ENCODE measurements at places on chromosomes 6 and 20.
A peak's percentile ranks its signal among the peaks of the same experiment; 100 is the strongest.

GRCh38 chr6:90463874-90464273 is 123.0 kb downstream of the MAP3K7 start:
- DNase-seq, result no peak

GRCh38 chr6:13427316-13427715 is 60.1 kb downstream of the GFOD1 start:
- DNase-seq, result peak; percentile 3

- DNase-seq, result no peak
Observed at GRCh38 chr6:36083446-36083845, 46.9 kb upstream of the MAPK13 start.

- peak; percentile 56 for DNase-seq
Observed at GRCh38 chr6:162973151-162973872, 245.5 kb downstream of the PACRG start.

DNA sequence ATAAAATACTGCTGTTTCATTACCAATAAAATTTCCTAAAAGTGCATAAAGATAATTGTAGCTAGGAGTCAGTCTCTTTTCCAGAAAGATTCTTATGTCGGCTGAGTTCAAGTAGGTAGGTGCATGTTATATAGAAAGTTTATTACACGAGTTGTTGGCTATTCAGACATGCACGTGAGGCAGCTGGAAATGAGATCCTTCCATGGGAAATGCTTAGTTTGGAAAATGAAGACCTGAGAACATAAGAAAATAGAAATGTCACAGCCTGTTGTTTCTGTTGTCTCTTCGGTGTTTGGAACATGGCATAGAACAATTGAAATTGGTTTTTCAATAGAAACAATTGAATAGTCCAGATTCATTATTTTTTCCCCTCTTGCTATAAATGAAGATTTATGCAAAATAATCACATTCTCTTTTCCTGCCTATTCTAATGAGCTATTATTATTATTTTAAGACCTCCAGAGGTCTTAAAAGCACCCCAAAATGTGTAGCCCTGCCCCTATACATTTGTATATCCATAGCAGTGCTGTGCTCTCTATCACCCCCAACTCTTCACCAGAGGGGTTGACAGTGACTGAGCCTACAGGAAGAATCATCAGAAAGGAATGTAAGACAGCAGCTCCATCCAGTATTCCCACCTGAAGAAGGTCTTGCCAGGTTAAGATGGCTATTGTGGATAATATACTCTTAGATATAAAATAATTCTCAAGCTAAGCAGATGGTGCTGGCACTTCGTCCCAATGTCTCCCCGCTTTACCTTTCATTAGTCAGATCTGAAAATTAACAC is 82.2 kb downstream of the ZDHHC14 start:
- DNase-seq, result no peak

DNA sequence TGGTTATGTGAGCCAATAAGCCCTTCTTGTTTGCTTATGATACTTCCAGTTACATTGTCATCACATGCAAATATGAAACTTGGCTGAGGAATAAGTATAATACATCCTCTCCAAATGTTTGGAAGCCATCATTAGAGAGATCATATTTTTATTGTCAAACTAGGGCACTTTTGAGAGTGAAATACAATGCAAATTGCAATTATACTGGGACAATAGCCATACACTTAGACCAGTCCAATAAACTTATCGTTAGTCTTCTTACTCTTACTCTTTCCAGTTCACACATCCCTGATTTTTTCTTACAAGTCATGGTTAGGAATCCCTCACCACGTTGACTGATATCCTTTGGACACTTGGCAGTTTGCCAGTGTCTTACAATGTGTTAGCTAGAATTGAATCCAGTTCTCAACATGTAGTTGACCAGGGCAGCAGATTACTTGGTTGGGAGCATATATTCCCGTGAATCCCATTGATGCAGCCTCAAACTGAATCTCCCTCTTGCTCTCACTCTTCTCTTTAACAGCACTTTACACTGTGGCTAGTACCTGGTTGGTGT is 519.7 kb upstream of the ID4 start:
- DNase-seq, result no peak

DNA sequence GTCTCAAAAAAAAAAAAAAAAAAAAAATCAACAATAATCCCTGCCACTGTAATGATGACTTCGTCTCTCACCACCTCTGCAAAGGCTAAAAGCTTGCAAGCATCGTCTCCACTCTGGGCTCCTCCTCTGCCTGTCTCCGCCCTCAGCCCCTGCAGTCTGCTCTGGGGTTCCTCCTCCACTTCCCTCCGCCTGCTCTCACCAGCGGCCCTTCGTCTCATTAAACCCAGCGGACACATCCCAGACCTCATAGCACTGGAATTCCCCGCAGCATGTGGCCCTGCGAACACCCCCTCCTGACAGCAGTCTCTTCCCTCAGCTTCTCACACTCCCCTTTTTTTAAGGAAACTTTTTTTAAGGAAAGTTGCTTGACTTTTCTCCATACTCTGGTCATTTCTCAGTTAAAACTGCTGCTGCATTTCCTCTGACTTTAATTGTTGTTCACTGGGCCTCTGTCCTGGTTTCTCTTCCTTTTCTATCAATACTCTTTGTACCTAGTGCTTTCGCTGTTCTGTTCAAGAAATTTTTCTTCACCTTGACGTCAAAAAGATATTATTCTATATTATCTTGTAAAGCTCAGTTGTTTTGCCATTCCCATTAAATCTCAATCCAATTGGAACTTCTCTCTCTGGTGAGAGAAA is 70.9 kb upstream of the PLEKHG1 start:
- peak; percentile 83 for DNase-seq

GRCh38 chr6:87350516-87350915 is 5.9 kb downstream of the C6orf163 start:
- DNase-seq, result no peak

DNA sequence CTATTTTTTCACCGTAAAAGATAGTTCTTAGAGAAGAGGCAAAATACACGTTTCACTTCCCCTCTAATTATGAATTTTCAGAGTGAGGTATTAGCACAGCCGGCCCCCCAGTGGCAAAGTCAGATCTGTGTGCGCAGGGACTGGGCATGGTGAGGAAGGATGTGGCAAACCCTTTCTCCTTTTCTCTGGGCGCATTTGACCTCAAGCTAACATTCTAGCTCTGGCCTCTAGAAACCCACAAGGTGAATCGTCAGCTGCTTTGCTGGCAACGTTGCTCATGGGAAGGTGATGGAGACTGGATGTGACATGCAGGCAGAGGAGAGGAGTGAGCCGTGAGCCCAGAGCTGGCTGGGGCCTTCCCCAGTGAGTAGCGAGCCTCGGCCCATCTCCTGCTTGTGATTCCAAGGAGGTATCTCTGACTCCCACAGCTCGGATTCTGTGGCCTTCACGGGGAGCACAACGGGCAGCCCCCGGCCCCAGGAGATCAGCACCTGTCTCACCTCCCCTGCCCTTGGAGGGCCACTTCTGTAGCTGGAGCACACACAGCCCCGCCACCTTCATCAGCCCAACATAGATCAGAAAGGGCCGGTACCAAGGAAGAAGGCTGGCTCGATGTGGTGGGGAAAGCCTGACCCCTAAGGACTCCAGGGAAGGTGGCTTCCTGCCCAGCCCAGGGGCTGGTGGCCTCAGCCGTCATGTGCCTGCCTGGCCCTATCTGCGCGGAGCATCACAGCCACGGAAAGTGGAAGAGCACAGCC is 152.8 kb downstream of the TAF4 start:
- no peak for DNase-seq

- no peak for DNase-seq
Observed at GRCh38 chr20:62772619-62772989, 23.7 kb upstream of the MRGBP start.

GRCh38 chr6:11486486-11486885 is 51.1 kb upstream of the TMEM170B start:
- no peak for DNase-seq

DNA sequence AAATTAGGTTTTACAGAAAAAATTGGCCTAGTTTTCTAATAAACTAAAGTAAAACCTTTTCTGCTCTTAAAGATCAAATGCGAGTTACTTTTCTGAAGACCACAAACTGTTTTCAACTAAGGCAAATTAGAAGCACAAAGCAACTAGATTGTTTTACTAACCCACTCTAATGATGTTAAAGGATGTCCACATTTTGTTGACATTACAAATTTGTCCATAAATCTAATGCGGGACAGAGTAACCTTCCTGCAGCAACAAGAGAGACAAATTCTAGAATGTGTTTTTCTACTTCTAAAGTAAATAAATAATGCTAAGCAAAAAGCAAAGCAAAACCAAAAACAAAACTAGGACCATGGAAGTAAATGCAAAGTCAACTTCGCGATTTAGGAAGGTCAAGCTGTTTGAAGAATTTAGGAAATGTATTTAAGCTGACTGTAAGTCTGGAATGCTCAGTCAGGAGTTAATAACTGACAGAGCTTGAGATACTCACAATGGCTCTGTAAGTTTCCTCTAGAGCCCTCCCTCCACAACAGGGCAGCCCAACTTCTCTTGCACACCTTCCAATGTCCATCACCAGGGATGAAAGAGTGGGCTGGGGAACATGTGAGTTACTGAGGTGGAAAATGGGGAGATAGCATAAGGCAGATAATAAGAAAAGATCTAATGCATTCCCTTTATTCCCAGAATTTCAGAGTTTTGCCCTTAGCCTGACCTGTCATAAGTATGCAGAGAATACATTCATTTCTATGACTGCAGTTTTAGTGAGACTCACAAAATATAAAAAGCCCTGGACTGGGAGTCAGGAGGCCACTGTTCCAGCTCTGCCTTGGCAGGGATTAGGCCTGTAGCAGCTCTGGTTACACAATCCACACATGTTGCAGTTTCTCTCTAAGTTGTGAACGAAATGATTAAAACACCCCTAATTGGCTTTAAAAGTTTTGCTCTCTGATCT is 158.8 kb downstream of the FOXA2 start:
- peak; percentile 16 for DNase-seq

DNA sequence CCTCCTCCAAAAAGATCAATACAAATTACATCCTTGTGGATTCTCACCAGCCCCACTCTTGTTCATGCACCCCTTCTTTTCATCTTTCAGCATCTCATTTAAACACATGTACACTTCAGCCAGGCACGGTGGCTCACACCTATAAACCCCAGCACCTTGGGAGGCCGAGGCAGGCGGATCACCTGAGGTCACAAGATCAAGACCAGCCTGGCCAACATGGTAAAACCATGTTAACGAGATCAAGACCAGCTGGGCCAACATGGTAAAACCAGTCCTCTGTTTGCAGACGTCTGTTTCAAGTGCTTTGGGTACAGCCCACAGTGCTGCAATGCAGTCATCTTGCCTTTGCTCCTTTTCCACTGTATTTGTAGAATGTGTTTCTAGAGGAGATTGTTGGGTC is 45.3 kb downstream of the ZMYND8 start:
- DNase-seq, result no peak

GRCh38 chr6:81755551-81755950 is 3.1 kb upstream of the TENT5A start:
- DNase-seq, result peak; percentile 33

GRCh38 chr20:25867776-25868649 is 171.4 kb upstream of the ZNF337 start:
- DNase-seq, result peak; percentile 93

GRCh38 chr20:39822667-39823066 is 860.5 kb downstream of the DHX35 start:
- no peak for DNase-seq

DNA sequence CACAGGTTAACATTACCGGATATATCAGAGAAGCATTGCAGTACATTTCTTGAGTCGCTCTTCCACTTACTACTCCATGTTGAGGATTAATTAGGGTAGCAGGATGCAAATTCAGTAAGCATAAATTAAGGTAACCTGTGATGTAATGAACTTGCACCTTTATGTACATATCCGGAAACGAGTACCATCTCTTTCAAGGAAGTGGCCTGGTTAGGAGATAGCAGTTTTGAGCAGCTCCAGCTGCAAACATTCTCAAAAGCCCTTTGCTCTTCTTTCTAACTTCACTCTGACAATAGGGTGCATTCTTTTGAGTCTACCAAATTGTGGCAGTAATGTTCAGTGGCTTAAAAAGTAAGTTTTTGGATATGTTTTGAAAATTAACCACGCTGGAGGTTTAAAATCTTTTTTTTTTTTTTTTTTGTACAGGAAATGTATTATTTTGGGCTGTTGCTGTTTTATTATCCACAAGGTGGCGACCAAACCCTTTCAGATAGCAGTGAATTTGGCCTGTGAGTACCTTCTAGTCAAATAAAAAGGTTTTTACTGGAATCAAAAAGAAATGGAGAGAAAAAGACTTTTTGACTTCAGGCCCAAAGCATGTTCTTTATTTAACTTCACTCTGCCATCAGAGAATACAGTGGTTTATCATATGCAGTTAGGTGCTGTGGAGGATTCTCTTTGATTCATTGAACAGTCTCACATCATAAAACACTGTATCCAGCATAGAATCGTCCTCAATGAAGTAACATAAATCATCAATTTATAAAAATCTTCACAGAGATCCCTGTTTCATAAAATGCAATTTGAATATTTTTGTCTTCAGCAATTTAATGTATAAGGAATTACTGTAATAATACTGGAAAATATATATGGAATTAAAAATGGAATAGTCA is 8.9 kb downstream of the FAM217B start:
- DNase-seq, result peak; percentile 71

DNA sequence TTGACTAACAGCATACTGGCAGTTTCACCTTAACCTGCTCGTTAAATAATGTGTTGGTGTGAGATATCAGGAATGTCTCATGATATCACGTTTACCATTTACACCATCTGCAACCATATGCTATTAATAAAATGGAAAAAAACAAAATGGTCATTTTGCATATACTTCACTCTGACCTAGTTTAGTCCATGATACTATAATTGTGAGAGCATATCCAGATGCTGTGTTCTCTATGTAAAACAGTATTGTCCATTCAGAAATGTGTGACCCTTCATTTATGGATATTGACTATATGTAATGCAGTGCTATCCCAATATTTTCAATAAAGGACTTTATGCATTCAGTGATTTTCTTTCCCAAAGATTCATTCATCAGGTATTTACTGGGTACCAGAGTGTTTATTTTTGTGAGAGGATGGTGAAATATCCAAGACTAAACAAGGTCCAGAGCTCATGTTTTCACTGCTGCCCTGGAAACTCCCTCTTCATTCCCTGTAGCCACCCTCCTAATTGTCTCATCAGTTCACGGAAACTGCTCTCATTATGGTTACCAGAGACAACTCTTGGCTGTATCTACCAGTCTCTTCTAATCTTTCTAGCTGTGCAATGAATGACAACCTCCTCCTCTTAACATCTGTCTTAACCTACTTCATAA is 25.7 kb upstream of the HINT3 start:
- DNase-seq, result no peak

DNA sequence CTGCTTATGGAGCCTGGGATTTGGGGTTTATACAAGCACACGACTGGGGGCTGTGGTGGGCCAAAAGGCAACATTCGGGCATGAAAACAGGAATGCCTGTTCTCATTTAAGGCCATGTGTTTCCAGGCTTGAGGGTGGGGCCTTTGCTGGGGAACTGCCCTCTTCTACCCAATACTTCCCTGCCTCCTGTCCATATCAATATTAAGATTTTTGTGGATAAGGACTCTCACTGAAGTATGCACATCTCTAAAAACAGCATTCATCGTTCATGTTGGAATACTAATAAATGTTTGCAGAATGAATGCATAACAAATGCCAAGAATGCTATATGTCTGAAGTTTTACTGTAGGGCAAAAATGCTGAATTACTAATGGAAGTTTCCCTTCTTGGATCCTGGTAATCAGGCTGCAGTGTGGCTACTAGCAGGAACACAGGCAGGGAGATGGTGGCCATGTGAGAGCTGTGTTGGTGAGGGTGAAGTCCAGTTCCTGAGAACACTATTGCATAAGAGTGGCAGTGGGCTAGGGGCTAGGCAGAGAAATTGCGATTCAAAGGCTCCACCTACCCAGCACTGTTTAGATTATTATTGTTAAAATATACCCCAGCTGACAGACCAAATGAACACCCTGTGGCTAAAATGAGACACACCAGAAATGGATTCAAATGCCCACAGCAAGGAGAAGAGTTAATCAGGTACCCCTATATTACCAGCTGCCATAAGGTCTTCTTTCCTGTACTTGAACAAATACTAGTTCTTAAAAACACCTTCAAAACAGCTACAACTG is 644.3 kb downstream of the EPM2A start:
- no peak for DNase-seq

All from eye (tissue), 1 donor.